OCI-LY7 (cell line): ENCODE measurements at places on chromosomes 6 and 20. TPM values are rescaled to one million over a fixed set of nuclear protein-coding genes. Genes with fewer than 3 reads are reported as not detected.

DNA sequence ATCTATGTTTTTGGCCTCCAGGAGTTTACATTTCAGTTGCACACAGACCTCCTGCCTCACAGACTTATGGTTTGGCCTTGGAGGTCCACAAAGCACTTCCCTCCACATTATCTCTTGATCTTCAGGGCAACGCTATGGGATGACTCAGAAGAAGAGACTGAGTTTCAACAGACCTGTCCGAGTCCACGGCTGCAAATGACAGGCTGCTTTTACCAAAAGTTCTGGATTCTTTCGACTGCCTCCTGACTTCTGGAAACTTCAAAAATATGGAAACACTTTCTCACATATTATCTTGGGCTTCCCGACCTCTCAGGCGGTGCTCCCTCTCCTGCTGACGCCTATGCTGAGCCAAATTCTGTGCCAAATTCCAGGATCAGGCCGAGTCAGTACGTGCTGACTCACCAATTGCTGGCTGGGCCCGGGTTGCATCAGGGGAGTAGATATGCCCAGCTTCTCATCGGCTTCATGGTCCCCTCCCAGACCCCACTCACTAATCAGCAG is 190.2 kb downstream of the BMP7 start:
- no peak for DNase-seq

DNA sequence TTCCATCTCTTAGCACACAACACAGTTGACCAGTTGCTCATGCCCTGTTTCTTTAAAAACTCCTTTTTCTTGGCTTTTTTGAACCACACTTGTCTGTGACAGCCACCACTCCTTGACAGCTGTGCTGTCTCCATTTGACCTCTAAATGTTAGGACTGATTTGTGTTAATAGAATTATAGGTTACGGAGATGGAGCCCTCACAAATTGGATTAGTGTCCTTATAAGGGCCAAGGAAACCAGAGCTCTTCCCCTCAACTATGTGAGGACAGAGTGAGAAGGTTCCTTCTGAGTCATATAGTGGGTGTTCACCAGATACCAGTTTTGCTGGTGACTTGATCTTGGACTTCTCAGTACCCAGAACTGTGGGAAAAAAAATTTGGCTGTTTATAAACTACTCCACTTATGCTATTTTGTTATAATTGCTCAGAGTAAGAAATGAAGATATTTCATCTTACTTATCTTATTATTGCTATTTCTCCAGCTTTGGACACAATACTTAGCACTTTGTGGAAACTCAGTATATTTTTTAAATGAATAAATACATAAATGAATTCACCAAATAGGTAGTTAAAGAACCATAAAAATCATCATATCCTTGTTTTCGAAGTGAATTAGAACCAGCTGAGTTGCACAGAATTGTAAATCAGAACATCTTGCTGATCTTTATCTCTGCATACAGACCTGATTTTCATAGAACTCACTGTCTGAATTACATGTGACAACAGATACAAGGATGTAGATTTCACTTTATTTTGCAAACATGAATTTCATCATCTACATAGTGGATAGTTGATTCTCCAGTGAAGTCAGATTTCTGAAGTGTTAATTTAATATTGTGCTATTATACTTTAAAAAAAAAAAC is 598.5 kb upstream of the IRAK1BP1 start:
- no peak for DNase-seq

GRCh38 chr6:118719351-118720124 is 68.1 kb upstream of the CEP85L start:
- peak; percentile 45 for DNase-seq

- DNase-seq, result peak; percentile 22
These were observed 19.2 kb upstream of the GLP1R start for GRCh38 chr6:39029156-39030011.

DNA sequence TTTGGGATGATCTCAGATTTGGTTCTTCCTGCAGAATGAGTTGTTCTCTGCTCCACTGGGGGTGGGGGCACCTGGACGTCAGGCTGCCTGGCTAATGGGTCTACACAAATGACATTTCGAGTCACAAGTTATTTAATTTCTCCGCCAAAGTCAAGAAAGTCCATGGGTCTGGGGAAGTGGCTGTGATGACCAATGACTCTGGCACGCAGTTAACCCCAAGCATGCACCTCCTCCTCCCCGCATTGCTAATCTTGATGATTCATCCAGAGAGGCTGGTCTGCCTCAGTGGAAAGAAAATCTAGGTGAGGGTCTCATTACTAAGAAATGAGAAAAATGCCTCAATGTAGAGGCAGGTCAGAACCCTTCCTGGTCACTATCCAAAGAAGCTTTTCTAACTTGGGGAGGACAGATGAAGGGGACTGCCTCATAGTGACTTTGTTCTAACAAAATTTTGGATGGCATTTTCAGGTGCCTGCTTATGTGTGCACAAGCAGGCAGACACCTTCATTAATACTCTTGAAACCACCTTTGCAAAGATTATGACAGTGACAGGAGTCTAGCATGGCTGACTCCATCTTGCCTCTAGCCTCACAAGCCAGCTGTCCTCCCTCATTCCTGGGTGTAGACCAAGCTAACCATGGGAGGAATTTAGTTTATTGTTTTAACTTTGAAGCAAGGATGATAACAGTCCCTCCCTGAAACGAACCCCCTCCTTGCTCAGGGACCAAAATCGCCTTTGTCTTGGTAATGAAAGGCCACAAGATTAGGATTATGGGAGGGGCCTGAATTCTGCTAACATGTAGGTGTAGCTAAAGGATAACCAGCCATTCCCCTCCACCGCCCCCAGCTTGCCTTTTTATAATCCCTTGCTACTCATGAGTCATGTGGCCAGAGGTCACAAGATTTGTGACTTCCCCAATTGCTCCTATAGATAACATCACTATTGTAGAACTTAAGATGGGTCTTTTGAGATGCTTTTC is 98.6 kb upstream of the MRPS10 start:
- DNase-seq, result no peak

GRCh38 chr6:35725721-35726438 is 11.0 kb upstream of the ARMC12 start:
- DNase-seq, result peak; percentile 34

GRCh38 chr20:16947479-16947878 is 199.3 kb downstream of the OTOR start:
- DNase-seq, result no peak

DNA sequence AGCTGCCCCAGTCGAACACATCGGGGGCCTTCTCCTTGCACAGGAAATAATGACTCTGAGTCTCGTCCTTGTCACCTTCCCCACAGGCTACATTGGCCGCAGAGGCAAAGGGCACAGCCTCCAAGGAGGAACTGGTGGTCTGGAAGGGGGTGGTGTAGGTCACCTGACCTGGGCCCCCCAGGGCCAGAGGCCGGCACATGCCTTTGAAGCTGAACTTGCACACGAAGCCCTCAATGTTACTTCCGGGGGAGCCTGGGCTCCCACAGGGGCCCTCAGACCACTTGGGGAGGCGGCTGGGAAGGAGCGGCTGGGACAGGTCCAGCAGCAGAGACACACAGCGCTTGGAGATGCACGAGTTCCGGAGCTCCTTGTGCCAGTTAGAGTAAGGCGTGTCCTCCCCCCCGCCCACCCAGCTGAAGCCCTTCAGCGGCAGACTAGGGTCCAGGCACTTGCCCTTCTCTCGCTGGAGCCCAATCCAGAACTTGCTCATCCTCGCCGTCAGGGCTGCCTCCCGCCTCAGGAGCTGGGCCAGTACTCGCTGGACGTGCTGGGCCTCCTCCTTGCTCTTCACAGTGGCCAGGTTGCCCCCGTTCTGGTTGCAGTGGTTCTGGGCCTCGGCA is 578 bp downstream of the CD93 start:
- no peak for DNase-seq

GRCh38 chr20:36826554-36827244 is 49.2 kb upstream of the TLDC2 start:
- DNase-seq, result no peak

DNA sequence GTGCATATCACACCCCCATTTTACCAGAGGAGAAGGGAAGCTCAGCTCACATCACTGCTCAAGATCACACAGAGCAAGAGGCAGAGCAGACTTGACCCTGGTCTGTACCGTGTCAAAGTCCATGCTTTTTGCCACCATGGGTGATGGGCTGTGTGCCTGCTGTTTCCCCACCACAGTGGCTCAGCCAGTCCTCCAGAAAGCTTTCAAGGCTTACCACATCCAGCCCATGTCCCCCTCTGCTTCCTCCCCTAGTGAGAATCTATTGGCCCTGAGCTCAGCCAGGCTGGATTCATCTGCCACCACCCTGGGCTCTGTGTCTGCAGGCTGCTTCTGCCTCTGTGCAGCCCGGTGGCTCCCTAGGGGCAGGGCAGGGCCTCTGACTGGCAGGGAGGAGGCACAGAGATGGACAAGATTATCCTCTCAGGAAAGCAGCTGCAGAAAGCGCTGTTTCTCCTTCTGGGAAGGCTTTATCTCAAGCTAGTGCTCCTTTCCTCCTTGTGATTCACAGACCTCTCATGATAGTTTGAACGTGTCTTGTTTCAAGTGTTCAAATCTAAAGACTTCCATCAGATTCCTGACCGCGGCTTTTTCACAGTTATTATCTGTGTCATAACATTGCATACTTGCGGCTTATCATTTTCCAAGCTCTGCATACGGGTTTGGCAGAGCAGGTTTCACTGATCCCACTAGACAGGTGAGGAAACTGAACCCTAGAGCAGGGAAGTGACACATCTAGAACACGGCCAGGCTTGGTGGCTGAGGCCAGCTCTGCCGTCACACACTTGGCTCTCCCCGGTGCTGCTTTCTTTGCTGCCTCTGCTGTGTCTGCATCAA is 37.4 kb downstream of the VEGFA start:
- DNase-seq, result no peak

DNA sequence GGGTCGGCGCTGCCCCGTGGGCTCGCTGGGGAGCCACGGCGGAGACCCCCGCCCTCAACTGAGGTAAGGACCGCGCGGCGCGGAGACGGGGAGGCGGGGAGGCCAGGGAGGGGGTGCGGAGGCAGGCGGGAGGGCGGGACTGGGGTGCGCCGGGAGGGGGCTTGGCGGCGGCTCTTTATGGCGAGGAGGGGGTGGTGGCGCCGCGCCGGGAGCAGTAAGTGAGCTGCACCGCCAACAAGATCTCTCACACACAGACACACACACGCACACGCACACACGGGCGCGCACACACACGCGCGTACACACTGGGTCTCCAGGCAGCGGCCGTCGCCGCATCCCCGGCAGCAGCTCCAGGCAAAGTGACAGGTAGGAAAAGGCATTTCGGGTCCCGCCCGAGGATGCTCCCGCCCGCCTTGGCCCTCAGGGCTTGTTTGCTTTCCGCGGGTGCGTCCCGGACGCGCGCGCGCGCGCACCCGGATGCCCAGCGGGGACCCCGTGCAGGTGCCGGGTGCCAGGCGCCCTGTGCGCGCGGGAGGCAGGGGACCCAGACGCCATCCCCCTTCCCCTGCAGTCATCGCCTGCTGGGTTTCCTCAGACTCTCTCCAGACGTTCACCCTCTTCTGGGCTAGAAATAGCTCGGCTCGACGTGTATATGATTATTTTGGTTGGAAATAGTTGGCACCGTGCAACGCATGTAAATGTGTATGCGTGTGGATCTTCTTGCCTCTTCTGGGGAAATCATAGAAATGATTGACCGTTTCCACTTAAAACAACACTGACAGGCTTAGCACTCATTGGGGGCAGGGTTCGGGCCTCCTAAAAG is at the start of gene PLCB4:
PLCB4 (plus strand) TSS at position 247 of the 823 bp plus-strand sequence. CDS start 238,728 bp downstream, outside the sequence.
- DNase-seq, result no peak

DNA sequence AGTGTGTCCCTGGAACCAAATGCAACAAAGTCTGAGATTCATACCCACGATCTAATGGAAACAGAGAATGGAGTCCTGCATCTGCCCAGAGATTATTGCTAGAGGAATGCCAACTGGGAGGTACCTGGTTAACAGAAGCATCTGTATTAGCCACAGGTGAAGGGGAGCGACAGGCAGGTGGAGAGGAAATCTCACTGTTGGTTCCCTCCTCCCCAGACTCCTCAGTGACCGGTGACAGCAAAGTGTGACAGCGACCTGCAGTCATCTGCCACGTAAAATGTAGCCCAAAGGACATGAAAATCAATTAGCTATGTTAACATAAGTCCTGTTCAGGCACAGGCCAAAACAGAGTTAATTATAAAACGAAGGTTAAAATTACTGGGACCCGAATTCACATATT is 336.6 kb downstream of the SYNE1 start:
- DNase-seq, result peak; percentile 28

- DNase-seq, result no peak
These were observed 230.3 kb downstream of the IBTK start for GRCh38 chr6:82017288-82017687.

GRCh38 chr6:112173221-112173804 is 81.1 kb downstream of the LAMA4 start:
- DNase-seq, result no peak

- DNase-seq, result peak; percentile 25
These were observed 503.7 kb downstream of the KIF16B start for GRCh38 chr20:16069389-16070010.

GRCh38 chr6:42766163-42766670 is 15.6 kb upstream of the BICRAL start:
- DNase-seq, result no peak

DNA sequence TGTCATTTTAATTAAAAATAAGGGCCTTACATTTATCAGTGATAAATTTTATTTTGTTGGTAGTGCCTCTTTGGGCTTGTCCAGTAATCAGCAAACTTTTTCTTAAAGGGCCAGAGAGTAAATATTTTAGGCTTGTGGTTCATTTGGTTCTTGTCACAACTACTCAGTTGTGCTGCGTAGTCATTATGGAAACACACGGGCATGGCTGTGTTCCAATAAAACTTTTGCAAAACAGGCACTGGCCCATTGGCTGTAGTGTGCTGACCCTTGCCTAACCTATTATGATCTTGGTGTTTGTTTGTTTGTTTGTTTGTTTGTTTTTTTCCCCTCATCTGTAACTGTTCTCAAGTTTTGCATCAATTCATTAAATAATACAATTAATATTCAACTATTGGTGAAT is 19.4 kb downstream of the TBPL1 start:
- no peak for DNase-seq

DNA sequence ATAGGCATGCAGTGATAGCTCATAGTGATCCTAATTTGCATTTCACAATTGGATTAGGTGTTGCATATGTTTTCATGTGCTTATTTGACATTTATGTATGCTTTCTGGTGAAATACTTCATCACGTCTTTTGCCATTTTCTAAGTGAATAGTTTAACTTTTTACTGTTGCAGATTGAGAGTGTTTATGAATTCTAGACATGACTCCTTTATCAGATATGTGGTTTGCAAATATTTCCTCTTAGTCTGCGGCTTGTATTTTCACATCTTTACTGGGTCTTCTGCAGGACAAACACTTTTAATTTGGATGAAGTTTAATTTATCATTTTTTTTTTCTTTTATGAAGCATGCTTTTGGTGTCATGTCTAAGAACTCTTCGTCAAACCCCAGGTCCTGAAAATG is 39.2 kb downstream of the CCN2 start:
- DNase-seq, result no peak

The IMPG1 gene
- total RNA-seq, result not detected in 2 replicates

The SYTL3 gene
- 0.89 TPM in 2 replicates for total RNA-seq

The VNN1 gene
- not detected in 2 replicates for total RNA-seq

The MUCL3 gene
- total RNA-seq, result not detected in 2 replicates

The ULBP1 gene
- total RNA-seq, result 1.9 and 2.3 TPM in 2 replicates

The OARD1 gene
- total RNA-seq, result 41.6 and 47.9 TPM in 2 replicates

The TCP11 gene
- not detected in 2 replicates for total RNA-seq

The LY6G6F gene
- not detected in 2 replicates for total RNA-seq

The CHRNA4 gene
- total RNA-seq, result not detected in 2 replicates
